ENCODE measurements at places on chromosomes 7 and 10. TPM values are rescaled to one million over a fixed set of nuclear protein-coding genes. Genes with fewer than 3 reads are reported as not detected.

DNA sequence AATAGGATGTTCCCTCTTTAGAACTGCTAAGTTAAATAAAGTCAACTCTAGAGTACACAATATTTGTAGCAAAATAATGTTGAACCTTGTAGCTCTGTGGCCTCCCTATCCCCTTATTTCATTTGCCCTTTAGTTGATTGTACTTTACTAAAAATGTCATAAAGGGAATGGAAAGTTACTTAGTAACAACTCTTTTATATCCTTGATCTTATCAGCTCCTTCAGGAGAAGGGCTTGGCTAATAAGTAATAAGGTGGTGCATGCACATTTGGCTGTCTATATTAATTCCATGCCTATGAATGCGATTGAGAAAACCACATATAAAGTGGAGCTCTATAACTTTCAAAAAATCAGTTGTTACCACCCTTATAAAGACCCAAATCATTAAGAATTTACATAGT lies 41.5 kb upstream of the GATA3 start:
- H3K4me1 ChIP-seq = no peaks in the 10 kb centered on the region
- DNase-seq = no peak
- peaks cover 29% of the 10 kb centered on the region for H3K36me3 ChIP-seq

Gene HECW1
- not detected for polyA plus RNA-seq

Gene MSMB
- polyA plus RNA-seq = not detected

- H3K27me3 ChIP-seq = no peaks in the 10 kb centered on the region
- peaks cover 44% of the 10 kb centered on the region for H3K4me1 ChIP-seq
- peak within 1 kb of the TSS; percentile 86 for H3K4me3 ChIP-seq
- peak within 1 kb of the TSS; percentile 83 for H3K27ac ChIP-seq
- DNase-seq = peak; percentile 81
These were observed at the start of gene APBB1IP for GRCh38 chr10:26437637-26438461. TSS of gene APBB1IP (plus strand) at chr10:26438341. CDS start at chr10:26492327, 53,986 bp downstream.

- H3K27ac ChIP-seq = no peak overlapping the region
- H3K36me3 ChIP-seq = no peaks in the 10 kb centered on the region
- no peak overlapping the region for H3K4me3 ChIP-seq
- no peak for DNase-seq
- no peaks in the 10 kb centered on the region for H3K4me1 ChIP-seq
- no peaks in the 10 kb centered on the region for H3K27me3 ChIP-seq
These were observed 38.9 kb downstream of the LYZL1 start for GRCh38 chr10:29327746-29328102.

Data from B cell (primary cell).